ENCODE measurements at places on chromosomes 7 and 10.

- no peak for DNase-seq
These were observed 59.3 kb upstream of the BMPER start for GRCh38 chr7:33845991-33846509.

DNA sequence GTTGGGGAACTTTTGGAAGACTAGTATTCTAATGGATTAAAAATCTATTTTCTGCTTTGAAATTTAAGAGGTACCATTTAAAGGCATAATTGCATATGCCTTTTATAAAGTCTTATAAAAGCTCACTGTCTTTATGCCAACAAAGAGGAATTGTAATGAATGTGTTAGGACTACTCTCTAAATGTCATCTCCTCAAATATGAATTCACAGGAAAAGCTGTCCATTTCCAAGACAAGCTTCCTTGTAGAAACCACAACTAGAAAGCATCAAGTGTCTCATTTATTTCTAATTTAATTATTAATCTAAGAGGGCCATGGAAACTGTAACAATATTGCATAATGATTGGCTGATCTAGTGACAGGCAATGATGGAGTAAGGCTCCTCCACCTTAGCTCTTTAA is 130.2 kb downstream of the COL28A1 start:
- DNase-seq: no peak

DNA sequence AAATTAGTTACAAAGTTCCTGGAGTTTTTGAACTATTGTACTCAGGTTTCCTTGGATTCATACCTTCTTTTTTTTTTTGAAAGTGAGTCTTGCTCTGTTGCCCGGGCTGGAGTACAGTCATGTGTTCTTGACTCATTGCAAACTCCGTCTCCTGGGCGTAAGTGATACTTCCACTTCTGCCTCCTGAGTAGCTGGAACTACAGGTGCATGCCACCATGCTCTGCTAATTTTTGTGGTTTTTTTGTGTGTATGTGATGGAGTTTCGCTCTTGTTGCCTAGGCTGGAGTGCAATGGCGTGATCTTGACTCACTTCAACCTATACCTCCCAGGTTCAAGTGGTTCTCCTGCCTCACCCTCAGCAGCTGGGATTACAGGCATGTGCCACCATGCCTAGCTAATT is 22.3 kb downstream of the MCM10 start:
- DNase-seq: no peak

GRCh38 chr10:13173616-13174015 is 12.3 kb downstream of the MCM10 start:
- DNase-seq: no peak

DNA sequence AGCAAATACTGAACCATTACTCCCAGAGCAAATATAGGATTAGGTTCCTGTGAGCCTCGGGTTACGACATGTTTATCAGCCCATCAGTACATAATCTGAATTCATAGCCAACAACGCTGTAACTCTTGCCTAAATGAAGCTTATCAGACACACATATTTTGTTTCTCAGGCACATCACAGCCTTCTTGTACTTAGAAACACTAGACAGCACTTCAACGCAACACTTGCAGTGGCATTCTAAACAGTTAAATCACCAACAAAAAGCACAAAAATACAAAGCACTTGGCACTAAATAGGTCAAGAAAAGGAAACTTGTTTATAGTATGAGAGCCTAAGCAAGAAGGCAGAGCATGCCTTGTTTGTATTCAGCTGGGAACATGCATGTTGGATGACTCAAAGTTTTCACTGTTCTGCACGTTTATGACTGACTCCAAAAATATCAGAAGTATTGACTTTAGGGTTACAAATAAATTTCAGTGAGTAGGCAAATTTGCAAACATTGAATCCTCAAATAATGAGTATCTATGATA is 75.0 kb downstream of the VPS50 start:
- DNase-seq: peak; percentile 70

- no peak for DNase-seq
These were observed 28.5 kb downstream of the EPC1 start for GRCh38 chr10:32318476-32318896.

DNA sequence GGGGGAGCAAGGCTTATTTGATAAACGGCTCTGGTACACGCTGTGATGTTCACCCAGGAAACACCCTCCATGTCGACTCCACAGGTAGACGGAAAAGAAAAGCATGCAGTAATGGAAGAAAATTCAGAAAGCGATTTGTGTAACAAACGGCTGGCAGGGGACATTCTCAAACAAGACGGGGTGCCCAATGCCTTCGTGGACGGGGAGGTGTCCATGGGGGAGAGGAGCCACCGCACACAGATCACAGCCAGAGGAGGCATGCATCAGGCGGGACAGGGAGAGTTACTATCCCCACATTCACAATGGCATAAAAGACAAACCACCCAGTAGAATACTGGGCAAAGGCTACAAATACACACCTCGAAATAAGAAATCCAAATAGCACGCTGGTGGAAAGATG is 20.1 kb downstream of the CNPY1 start:
- DNase-seq: no peak

GRCh38 chr10:1200866-1201807 is 145.0 kb downstream of the WDR37 start:
- no peak for DNase-seq

DNA sequence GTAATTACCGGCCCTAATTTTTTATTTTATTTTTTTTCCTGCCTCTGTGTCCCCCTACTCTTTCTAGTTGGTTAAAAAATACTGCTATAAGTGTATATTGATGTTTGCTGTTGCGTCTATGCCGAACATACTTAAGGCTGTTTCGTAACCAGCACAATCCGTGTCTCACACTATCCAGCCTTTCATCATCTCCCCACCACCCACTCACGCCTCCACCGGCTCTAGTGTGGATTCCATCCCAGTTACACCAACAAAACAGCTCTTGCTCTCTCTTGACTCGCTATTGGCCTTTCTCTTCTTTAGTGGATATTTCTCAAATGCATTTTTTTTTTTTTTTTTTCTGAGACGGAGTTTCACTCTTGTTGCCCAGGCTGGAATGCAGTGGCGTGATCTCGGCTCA is 70.1 kb upstream of the CAMK1D start:
- no peak for DNase-seq

GRCh38 chr7:33998476-33998875 is 93.1 kb downstream of the BMPER start:
- DNase-seq: no peak

DNA sequence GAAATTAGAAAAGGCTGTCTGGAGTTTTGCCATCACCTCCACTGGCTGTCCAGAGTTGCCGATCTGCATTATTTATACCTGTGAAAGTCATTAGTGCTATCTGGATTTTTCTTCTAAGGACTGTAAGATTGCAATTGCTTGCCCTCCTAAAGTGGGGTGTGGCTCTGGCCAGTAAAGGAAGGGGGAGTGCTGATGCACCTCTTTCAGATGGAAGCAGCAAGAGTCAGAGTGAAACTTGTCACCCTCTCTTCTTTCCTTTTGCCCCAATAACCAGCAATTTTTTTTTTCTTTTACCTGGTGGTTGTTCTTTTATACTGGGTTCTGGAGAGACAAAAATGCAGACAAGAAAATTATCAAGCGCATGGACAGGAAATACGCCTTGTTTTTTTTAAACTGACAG is 527.4 kb upstream of the NRP1 start:
- DNase-seq: no peak

DNA sequence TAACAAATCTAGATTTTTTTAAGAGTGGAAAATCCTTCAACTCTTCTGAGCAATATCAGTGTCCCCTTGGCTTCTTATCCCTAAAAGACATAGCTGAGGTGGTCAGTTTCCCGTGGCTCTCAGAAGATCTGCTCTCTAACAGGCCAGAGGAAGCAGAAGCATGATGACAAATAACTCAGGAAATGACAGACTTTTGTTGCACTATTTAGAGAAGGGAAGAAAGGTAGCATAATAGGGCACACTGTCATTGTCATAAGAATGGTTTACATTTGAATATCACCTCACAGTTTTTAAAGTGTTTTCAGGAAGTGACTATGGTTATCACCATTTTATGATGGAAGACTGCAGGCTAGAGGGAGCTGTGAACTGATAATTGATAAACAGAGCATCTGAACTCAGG is 33.6 kb upstream of the RAPGEF5 start:
- DNase-seq: no peak

DNA sequence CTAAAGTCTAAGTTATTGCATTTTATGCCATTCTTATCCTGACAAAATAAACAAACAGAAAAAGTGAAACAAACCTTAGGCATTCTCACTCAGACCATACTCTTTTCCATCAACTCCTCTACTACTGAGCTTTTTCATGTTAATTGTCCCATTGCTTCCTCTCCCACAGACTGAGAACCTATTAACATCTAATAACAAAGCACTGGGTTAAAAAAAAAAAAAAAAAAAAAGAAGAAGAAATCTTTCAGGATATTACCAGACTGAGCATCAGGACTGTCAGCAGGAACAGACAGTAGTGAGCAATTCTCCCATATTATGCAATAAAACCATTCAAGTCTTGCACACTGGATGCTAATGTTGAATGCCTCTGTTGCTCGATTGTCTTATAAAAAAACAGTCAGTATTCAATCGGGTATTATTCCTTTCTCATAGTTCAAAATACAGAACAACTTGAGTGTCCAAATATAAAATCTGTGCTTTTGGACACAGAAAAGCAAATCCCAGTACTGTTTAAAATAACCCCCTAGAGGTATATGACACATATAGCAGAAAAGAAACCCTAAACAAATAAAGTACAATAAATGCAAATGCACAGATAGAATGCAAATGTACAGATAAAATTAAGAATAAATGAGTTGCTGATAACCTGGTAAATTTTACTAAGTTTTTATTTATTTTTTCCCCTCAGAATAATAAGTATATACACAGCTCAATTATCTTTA is 531.3 kb upstream of the LRRTM3 start:
- no peak for DNase-seq

- DNase-seq: no peak
These were observed 141.4 kb upstream of the HABP2 start for GRCh38 chr10:113411456-113411855.

DNA sequence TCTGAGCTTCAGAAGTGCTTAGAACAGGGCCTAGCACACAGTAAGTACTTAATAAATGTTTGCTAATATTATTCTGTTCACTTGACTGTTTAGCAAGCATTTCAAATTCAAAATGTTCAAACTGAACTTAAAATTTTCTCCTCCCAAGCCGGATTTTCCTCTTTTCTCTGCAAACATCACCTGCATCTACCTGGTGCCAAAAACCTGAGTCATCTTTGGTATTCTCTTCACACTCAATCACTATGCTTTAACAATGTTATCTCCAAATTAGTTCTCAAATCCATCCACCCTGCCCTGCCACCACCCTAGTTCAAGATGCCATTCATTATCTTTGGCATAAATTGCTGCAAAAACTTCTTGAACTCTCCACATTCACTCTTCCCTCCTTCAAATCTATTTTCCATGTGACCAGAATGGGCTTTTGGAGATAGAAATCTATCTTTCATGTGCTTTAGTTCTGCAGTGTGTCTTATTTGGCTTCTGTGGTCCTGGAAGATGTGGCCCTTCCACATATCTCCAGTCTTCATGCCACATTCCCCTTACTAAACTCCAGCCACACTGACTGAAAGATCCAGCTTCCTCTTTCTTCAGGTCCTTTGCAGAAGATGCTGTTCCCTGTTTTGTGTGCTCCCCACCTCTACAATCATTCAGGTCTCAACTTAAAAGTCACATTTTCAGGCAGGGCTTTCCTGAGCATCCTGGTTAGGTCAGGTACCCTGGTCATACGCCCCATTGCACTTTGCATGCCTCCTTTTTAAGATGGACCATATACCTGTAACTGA is 2.0 kb downstream of the GGCT start:
- DNase-seq: no peak

DNA sequence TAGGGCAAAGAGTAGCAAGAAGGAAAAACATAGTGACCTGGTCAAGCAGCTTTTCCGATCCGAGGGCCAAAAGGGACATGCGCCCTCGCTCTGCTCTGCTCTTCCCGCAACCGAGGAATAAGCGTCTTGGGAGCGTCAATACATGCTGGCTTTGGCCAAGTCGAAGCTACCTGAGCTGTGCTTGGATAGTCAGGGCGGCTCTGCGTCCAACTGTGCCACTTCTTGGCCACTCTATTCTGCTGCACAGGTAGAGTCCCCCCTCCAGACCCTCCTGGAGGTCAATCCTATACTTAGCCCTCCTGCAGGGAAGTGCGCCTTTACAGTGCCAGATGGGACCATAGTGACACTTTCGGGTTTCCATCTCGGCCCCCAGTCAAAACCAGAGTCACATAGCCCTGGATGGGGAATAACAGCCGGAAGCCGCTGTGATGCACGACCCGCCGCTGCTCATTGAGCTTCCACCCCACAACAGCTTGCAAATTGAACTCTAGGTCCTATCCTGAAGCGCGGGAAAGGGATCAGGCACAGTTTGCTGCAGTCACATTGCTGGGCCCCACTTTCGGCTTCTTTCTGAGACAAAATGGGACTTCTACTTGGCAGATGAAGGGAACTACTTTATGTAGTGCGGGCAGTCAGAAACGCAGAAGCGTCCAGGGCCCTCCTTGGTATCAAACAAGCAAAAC is 1.1 kb upstream of the HPSE2 start:
- no peak for DNase-seq

- peak; percentile 70 for DNase-seq
These were observed 692.6 kb downstream of the SUGCT start for GRCh38 chr7:40827222-40828085.

DNA sequence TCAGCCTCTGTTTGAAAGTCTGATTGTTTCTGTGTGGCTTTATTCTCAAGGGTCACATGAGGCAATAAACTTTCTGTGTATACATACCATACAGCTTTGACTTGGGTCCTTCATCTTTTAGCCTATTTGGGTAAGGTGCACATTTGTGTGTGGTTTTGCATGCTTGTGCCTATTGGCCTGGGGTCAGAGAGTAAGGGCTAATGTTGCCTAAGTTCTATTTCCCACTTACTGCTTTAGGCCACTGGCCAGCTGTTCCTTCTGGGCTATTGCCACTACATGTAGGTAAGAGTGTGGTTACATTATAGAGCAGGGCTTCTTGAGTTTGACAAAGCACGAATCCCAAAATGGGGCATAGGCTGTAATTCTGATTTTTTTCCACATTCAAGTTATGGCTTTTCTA is 21.8 kb downstream of the BBIP1 start:
- DNase-seq: no peak

GRCh38 chr7:129438839-129439651 is 4.8 kb downstream of the STRIP2 start:
- peak; percentile 59 for DNase-seq

GRCh38 chr7:128879939-128880746 is 17.5 kb downstream of the ATP6V1F start:
- peak; percentile 64 for DNase-seq

GRCh38 chr10:60021361-60021760 is 115.0 kb upstream of the CCDC6 start:
- no peak for DNase-seq

- peak; percentile 43 for DNase-seq
These were observed 42.4 kb downstream of the CCNY start for GRCh38 chr10:35378541-35379210.

- no peak for DNase-seq
These were observed 12.6 kb upstream of the GRB10 start for GRCh38 chr7:50795253-50795652.
